Activated naive CD4-positive, alpha-beta T cell (primary cell): ENCODE measurements at places on chromosomes 2 and 18.

- no peak for DNase-seq
Measured at GRCh38 chr18:7133181-7133580, 15.6 kb upstream of the LAMA1 start.

- DNase-seq, result no peak
Measured at GRCh38 chr2:200496696-200497095, 13.2 kb downstream of the KCTD18 start.

DNA sequence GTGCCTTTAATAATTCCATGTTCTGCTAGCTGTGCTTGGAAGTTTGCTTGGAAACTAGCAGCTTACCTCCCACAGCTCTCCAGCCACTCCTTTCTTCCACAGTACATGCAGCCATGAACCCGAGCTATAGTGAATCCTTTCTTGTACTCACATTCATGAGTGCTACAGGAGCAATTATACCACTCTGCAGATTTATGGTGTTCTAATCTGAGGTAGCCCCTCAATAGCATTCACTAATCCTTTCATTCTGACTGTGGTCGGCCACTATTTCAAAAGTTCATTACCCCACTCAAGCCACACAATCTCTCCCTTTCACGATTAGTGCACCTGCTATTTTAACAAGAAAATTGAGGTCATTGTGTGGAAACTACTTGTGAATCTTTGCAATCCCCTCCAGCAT, 53.2 kb downstream of the CSRNP3 start:
- DNase-seq, result no peak

DNA sequence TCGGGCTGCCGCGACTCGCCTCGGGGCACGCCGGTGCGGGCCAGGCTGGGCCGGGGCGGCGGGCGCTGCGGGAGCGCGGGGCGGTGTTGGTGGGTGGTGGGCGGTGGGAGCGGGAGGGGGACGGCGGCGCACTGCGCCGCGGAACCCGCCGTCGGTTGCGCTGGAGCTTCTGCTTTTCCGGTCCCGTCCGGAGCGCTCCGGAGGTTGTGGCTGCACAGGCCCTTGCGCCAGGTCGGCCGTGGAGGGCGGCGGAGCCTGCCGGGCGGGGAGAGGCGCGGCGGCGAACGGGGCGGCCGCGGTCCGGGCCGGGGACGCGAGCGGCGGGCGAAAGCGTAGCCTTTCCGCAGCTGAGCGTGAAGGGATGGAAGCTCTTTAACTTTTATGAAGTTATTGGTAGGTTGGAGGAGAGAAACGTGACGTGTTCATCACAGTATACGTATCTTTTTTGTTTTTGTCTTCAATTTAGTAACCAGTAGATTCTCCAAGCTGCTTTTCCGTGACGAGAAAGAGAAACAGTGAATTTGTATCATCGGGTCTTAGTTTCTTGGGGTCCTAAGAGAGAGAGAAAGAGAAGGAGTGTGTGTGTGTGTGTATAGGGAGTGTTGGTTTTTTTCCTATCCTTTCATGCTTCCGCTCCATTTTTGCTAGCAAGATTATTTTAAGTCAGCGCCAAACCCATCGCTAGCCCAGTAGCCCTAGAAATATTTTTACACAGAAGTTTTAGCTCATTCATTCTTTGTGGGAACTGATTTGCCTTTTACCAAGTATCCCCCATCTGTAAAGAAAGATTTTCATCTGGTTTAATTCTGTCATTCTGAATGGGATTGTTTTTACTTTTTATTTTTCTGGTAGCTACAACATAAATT, 535 bp downstream of the ATG4B start:
- no peak for DNase-seq

DNA sequence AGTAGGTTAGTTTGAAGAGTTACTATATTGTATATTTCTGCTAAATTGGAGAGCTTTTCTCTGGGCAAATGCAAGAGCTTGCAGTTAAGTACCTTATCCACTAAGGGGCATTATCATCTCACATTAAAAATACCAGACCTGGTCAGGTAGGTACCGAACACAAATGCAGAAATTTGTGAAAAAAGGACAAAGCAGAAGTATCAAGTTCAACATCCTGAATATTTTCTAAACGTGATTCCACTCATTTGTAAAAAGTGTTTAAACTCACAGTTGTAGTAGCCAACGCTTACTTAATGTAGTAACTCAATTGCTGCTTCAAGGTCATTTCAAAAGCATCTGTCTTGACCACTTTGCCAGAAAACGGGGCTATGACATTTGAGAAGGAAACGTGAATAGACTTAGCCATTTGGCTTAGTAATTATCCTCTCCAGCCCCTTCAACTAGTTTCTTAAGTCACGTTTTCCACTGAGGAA, 52.1 kb downstream of the CYRIA start:
- no peak for DNase-seq

DNA sequence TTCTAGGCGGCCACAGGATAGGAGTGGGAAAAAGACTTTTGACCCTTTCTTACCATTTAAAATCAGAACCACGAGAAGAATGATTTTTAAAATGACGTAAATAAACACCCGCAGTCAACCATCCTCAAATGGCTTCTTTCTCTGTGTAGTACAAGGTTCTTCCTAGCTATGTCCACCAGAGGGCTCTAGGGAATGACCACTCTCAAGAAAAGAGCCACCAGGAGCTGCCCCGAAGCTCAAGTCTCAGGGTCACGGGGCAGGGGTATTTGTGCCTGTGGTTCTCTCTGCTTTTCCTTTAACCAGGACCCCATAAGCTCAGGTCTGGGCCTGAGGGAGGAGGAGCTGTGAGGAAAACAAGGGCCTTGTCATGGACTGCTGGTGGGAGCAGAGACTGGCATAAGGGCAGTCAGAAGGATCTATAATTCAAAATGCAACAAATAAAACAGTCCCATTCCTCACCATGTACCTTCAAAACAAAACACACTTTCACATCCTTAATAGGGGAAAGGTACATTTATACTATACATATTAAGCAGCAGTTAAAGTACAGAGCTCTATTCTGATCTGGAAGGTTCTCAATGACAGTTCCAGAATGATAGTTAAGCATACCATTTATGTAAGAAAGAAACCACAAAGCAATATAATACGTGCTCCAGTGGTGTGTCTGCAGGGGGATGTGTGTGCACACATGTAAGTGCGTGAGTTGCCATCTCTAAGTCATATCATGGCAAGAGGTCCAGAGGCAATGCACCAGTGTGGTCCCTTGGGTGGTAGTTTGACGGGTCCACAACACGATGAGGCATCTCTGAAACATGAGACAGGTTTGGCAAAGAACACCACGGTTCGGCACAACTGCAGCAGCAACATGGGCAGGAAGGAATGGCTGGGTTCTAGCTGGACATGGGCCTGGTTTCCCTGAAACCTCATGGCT, 18.6 kb downstream of the LYPD1 start:
- no peak for DNase-seq

DNA sequence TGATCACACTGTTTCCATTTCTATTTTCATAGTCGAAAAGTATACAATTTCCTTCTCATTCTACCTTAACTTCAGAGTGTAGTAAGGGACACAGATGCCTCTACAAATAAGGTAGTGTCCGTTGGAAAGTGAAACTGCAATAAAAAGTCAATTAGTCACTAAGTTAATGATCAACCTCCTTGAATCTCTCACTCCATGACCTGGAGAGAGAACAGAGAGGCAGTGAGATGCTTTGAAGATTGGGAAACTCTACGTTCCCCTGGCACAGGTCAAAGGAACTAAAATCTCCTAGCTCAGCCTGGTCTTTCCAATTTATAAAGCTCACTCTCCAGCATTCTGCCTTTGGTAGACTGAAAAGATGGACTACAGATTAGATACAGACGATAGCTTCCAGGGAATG, 153.8 kb upstream of the ACAA2 start:
- no peak for DNase-seq

GRCh38 chr2:120740375-120740764, 4.7 kb downstream of the GLI2 start:
- no peak for DNase-seq

GRCh38 chr2:20080839-20081415, 29.5 kb upstream of the LAPTM4A start:
- DNase-seq, result no peak

GRCh38 chr2:216551234-216552068, 52.8 kb downstream of the RPL37A start:
- DNase-seq, result no peak

DNA sequence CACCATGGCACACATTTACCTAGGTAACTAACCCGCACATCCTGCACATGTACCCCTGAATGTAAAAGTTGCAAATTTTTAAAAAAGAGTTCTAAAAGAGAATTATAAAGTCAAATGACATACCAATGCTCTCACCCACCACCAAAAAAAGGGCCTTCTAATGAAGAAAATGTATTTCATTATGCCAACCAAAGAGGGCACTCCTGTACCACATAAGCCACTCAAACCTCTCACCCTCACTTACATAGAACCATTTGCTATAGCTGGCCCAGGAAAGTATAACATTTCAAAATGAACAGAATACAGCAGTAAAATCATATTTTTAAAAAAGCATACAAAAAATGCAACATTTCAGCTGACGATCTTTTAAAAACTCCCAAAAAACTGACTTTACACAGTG, 241.5 kb upstream of the PKDCC start:
- no peak for DNase-seq

DNA sequence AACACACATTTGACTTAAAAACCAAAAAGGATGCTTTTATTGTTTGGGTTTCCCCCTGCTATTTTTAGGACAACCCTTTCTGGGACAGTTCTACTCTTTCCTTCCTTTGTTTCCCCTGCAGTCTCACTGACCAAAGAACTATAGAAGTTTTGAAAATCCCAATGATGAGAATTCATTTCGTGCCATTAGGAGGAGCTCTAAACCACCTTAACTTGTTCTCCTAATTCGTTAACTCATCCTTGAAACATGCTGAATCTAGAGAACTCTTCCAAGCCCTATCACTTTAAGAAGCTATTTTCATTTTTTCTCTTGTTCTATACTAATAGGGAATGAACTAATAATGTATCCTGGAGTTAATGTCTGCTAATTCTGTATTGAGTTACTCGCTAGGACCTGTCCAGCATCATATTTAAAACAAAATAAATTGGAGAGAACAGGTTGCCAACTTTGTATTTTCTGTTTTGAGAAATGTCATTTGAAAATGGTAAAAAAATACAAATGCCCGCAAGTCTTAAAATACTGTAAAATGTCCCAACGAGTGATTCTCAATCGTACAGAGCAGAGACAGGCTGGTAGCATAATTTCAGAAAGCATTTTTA, 62.9 kb downstream of the AFTPH start:
- no peak for DNase-seq

GRCh38 chr2:170929686-170930050, 615 bp downstream of the GORASP2 start:
- no peak for DNase-seq

DNA sequence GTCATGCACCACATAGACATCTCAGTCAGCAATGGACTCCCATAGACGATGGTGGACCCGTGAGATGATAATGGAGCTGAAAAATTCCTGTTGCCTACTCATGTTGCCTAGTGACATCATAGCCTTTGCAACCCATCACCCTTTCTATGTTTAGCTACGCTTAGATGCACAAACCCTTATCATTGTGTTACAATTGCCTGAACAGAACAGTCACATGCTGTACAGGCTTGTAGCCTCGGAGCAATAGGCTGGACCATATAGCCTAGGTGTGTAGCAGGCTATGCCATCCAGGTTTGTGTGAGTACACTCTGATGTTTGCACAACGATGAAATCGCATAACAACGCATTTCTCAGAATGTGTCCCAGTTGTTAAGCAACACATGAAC, 221.6 kb downstream of the ALPK2 start:
- no peak for DNase-seq

DNA sequence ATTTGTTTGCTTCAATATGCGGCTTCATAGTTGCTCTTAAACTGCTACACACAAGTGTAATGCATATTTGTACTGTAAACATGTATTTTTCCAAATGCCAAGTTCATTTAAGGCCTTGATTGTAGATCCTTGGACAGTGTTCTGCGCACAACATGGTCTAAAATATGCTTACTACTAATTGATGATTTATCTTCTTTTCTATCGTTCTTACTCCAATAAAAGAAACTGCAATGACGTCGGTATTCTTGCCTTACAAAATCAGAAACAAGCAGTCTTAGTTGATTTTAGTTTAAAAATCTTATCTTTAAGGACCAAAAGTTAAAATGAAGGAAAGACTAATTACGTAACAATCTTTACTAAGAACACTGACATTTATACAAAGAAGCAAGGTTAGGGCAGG, 224.3 kb upstream of the SMAD7 start:
- DNase-seq, result no peak

- no peak for DNase-seq
Measured at GRCh38 chr2:70890469-70891065, 45.1 kb upstream of the ATP6V1B1 start.

DNA sequence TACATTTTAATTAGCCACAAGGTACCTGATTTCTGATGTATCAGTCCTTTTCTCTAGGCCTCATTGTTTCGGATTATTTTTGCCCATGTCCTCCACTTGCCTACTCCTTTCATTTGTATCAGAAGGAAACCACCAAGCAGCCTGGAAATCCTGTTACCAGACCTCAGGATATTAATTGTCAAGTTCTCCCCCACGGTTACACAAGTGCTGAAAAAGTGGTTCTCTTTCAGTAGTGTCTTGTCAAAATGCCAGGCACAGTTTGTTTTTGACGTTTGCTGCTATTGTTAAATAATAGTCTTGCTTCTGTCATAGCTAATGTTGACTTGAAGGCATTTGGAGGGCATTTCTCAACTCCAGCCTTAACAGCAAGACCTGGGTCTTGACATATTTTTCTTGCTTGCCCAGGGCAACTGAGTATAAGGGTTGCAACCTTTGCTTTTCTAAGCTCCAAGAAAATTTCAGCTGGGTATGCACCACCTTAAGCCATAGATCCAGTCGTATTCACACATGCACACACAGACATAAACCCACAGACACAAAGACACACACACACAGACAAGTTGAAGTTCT, 31.0 kb downstream of the INSIG2 start:
- DNase-seq, result no peak

- DNase-seq, result no peak
Measured at GRCh38 chr18:79239631-79240030, 156.1 kb upstream of the NFATC1 start.

DNA sequence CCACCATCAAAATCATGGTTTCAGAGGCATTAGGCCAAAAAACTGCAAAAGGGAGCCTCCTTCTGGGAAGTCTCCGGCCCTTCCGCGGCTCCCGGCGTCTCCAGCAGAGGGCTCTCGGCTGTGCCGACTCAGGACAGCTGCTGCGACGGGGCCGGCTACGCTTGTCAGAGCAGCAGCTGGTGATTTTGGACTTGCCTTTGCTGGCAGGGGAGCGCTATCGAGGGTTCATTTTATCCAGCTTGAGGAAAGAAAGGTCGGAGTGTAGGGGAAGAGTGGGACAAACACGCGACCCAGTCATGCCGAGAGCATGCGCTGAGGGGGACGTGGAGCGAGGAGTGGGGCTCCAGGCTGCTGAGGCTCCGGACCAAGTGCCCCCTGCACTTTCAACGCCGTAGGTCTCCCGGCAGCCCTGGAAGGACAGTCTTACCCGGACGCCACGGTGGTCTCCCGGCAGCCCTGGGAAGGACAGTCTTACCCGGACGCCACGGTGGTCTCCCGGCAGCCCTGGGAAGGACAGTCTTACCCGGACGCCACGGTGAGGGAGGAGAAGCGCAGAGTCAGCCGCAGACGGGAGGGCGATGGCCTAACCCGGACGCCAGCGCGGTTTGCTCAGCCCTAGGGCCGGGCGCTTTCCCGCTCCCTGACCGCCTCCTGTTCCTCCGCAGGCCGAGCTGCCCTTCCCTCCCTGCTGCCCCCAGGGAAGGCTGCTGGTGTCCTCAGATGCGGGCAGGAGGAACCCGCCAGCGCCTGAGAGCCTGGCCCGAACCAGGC, 21.7 kb downstream of the DDX18 start:
- DNase-seq, result peak; percentile 13
